ENCODE measurements at places on chromosomes 5 and 9.

- no peak for DNase-seq
Observed at GRCh38 chr9:19934301-19934871, 145.5 kb upstream of the SLC24A2 start.

DNA sequence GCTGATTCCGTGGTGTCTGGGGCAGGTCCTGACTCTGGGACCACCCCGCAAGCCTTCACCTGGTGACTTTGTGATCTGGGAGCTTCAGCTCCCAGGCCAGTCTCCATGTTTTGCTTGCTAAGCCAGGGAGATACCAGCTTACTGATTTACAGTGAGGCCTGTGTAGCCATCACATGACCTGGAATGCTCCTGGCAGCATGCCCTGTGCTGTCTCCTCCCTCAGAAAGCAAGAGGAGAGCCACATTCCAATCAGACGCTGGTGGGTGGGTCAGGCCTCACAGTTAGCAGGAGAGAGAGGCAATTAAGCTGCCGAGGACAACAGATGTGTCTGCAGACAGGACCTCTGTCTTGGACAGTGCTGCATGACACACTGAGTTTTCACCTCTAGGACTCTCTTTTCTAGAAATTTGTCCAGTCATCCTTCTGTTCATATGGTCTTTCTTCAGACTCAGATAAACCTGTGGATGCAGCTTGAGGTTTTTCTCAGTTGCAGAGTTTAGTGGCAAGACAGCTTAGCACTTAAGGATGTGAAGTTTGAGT is 24.4 kb upstream of the GRPEL2 start:
- peak; percentile 13 for DNase-seq

DNA sequence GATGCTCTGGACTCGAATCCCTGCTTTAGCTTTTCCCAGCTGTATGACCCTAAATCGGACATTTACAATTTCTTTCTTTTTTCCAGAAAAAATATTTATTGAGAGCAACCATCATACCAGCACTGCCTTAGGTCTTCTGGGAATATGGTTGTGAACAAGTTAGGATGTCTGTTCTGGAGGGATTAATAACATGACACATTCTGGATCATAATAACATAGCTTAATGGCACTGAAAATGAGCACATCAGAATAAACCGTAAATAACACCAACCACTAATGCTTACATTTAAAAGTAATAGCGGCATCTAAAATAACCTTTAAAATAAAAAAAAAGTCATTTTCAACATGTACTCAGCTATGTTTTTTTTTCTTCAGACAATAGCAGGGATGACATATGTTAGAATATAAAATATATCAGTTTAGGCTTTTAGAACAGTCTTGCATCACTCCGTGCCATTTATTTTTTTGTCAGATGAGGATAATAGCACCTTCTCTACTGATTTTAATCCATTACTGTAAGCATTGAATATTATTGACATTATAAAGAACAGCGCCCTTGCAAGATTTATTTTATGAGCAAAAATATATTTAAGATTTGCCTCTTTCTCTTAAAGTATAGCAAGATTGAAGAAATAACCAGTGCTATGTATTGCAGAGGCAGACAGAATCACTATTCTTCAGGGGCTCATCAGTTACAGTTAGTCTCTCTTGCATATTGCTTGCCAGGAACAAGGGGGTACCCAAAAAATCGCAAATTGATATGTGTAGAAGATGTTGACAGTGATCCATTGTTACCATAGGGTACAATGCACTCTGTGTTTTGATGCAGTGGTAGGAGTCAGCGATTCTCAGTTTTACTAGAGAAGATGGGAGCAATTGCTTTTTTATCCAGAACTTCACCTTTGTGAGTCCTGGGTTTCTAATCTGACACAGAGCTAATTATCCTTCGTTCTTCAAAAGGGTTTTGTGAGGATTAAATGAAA is 168.4 kb upstream of the NR3C1 start:
- DNase-seq: no peak

DNA sequence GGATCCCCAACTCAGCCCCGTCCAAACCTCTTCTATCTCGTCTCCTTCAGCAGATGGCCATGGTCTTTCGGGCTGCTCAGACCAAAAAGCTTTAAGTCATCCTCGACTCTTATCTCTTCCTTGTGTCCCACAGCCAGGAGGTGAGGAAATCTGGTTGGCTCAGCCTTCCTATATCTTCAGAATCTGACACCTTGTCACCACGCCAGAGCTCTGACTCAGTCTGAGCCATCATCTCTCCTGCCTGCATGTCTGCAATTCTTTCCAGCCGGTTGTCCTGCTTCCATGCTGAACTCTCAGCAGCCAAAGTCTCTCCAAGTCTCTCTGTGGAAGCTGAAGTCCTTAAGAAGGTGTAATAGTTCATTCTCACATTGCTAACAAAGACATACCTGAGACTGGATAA is 419.3 kb upstream of the ADAMTS16 start:
- DNase-seq: no peak

DNA sequence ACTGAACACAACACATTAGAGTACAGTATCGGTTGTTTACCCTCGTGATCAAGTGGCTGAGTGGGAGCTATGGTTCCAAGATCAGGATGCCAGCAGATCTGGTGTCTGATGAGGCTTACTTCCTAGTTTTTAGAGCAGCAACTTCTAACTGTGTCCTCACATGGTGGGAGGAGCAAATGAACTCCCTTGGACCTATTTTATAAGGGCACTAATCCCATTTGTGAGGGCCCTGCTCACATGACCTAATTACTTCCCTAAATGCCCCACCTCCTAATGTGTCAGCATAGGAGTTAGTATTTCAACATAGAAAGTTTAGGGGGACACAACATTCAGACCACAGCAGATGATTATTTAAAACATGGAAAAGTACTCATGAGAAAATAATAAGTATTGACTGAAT is 111.8 kb downstream of the GCNT1 start:
- DNase-seq: no peak

GRCh38 chr9:4985386-4986266 is 554 bp downstream of the JAK2 start:
- no peak for DNase-seq

DNA sequence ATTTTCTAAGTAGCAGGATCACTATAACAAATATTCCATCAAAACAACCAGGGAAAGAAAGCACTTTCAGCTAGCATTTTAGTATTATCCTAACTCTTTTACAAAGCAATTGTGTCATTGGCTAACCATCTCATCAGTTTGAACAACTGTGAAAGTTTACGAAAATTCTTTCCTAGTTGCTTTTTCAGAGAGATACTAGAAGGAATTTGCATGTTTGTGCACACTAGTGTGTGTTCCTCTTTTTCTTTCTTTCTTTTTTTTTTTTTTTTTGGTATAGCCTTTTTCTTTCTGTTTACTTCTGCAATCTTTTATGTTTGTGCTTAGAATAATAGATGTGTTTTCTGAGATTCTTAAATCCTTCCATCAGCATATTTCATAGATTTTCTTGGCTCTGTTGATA is 124.7 kb upstream of the SEMA6A start:
- DNase-seq: no peak

- no peak for DNase-seq
Observed at GRCh38 chr5:27845248-27845647, 806.9 kb upstream of the CDH9 start.

DNA sequence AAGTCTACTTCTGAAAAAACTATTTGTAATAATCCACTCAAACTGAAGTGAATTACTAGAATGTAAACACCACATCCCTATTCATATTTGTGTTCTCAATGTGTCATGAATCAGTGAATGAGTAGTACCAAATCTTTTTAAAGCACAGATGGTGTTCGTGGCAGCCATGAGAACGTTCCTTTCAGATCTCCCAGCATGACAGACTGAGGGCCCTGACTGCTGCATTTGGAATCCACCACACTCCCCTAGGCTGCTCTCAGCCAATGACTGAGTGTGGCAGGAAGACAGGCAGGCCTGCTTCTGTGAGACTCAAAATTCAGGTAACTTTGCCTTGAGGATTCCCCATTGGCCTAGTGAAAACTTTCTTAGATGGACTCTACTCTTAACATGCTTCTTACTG is 10.9 kb upstream of the JMY start:
- no peak for DNase-seq

DNA sequence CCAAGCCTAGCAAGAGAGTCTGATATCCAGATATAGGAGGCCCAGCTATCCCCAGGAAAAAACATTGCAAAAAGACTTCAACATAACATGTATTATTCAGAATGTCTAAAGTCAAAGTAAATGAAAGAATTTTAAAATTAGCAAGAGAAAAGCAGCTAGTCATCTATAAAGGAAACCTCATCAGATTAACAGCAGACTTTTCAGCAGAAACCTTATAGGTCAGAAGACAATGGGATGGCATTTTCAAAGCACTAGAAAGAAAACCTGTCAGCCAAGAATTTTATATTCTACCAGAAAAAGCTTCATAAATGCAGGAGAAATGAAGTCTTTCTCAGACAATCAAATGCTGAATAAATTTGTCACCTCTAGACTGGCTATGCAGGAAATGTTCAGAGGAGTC is 9.9 kb downstream of the OR1L3 start:
- DNase-seq: no peak

- no peak for DNase-seq
Observed at GRCh38 chr9:35749515-35750255, 598 bp downstream of the RGP1 start.

DNA sequence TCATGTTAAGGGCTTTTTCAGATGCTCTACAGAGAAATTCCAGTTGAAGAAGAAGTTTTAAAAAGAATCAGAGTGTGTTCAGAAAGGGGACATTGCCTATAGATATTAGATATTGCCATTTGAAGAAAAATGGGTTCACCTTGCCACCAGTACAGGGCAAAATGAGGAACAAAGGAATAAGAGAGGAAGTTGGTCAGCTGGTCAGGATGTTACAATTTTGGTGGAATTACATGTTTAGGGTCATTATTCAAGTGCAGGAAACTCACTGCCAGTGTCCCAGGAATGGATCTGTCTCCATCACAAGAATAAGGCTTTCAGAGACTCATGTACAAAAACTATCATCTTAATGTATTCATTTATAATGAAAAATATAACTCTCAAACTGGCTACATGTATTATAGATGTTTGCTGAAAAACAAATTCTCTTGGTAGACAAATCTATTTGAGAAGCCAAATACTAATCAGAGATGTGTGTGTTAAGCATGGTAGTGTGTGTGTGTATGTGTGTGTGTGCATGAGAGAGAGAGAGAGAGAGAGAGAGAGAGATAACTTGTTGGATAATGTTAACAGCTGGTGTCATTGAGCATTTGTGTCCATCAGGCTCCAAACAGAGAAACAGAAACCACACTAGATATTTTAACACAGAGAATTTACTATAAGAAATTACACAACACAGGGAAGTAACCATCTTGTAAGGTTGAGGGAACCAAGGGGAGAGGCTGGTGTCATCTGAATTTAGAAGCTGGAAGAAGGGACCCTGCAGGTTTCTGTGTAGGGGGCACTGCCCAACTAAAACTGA is 5.0 kb upstream of the C1QTNF3 start:
- no peak for DNase-seq

GRCh38 chr5:148915224-148915817 is 88.9 kb downstream of the ADRB2 start:
- DNase-seq: no peak

DNA sequence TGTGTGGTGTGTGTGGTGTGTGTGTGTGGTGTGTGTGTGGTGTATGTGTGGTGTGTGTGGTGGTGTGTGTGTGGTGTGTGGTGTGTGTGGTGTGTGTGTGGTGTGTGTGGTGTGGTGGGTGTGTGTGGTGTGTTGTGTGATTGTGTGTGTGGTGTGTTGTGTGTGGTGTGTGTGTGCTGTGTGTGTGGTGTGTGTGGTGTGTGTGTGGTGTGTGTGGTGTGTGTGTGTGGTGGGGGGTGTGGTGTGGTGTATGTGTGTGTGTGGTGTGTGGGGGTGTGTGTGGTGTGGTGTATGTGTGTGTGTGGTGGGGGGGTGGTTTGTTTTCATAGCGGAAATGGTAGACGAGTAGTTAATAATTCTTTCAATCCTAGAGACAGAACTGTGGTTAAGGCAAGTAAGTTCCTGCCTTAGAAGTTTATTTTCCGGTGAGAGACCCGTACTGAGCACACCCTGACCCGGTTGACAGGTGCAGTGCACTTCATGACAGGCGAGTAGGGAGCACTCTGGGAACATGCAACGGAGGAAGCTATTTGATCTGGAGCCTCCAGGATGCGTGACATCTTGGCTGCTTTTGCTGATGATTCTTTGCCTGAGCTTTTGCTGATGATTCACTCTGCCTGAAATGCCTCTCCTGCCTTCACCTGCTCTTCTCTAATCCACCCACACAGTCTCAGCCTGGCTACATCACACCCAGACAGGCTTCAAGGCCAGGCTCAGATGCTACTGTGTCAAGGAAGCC is 21.7 kb upstream of the FAT2 start:
- DNase-seq: no peak

GRCh38 chr9:7656636-7657035 is 142.9 kb downstream of the DMAC1 start:
- no peak for DNase-seq

DNA sequence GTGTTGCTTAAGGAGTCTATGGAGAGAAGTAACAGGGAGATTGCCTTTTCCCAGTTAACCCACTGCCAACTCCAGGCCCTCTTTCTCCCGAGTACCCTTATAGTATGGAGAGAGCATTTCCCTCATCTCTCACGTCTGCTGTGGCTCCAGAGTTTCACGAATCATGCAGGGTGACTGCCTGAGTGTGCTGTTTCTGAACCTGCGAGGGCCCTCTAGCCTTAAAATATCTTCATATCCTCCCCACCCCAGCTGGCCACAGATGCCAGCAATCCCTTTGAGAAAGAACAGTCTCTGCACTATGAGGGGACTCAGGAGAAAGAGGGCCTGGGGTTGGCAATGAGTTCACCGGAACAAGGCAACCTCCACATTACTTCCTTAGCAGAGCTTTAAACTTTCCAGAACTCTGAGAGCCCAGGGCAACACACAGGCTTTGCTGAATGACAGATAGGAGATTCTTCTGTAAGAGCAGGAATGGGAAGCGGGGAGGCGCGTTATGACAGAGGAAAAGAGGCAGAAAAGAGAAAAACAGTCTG is 81.6 kb upstream of the ANKH start:
- no peak for DNase-seq

DNA sequence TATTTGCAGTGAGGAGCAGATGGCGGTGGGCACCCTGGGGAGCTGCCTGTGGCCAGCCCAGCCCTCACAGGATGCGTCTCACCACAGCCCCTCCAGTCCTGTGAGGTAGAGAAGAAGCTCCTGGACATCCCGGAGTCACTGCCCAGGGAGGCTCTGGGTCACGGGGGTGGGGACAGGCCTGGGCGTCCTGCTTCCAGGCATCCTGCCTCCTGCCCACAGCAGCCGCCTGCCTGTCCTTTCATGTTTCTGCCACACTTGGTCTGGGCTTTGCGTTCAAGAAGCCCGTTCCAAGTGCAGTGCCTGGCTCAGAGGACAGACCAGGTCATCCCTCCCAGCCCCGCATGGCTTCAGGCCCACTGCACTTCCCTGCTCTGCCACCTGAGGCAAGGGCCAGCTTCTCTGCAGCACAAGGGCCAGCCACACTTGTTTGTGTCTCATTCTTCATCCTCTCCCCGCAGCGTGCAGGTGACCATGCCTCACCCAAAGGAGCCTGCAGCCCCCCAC is 38.2 kb downstream of the ZDHHC11B start:
- no peak for DNase-seq

- no peak for DNase-seq
Observed at GRCh38 chr9:89811886-89812450, 207.2 kb downstream of the GADD45G start.
